GM04504 (cell line): ENCODE measurements at places on chromosomes 7 and 10.
A peak's percentile ranks its signal among the peaks of the same experiment; 100 is the strongest.

DNA sequence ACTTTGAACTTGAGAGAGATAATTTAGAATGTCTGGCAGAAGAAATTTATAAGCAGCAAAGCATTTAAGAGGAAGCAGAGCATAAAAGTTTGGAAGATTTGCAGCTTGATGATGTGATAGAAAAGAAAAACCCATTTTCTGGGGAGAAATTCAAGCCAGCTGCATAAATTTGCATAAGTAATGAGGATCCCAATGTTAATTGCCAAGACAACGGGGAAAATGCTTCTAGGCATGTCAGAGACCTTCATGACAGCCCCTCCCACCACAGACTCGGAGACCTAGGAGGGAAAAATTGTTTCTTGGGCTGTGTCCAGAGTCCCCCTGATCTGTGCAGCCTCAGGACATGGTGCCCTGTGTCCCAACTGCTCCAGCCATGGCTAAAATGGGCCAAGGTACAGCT, 263.6 kb upstream of the POT1 start:
- no peak for DNase-seq

GRCh38 chr7:158279539-158280447, 307.8 kb downstream of the PTPRN2 start:
- DNase-seq = no peak

DNA sequence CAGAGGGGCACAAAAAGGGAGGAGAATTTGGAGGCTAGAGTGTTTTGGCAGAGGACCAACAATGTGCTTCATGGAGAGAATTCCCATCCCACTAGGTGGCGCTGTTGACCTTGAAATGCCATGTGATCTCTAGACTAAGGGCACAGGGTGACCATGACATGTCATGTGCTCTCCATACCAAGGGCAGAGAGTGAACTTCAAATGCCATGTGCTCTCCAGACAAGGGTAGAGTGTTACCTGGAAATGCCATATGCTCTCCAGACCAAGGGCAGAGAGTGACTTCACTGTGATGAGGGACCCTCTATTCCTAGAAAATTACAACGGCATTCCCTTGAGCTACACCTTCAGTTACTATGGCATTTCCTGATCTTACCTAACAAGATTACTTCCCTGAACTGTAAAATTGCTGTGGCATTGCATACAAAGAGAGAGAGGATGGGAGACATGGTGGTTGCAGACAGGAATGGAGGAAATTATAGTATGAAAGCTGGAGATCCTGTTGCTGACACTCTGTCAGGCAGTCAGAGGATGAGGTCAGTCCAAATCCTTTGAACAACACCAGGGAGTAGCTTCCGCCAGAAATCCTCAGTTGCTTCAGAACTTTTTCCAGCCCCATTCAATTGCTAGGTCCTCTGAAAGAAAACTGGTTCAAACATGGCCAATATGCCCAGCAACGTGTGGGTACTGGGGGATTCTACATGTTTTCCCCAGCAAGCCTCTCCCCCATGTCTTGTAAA, 60.9 kb upstream of the ACSM6 start:
- DNase-seq = peak; percentile 37

- no peak for DNase-seq
Observed at GRCh38 chr7:81333536-81333935, 414.7 kb upstream of the SEMA3C start.

DNA sequence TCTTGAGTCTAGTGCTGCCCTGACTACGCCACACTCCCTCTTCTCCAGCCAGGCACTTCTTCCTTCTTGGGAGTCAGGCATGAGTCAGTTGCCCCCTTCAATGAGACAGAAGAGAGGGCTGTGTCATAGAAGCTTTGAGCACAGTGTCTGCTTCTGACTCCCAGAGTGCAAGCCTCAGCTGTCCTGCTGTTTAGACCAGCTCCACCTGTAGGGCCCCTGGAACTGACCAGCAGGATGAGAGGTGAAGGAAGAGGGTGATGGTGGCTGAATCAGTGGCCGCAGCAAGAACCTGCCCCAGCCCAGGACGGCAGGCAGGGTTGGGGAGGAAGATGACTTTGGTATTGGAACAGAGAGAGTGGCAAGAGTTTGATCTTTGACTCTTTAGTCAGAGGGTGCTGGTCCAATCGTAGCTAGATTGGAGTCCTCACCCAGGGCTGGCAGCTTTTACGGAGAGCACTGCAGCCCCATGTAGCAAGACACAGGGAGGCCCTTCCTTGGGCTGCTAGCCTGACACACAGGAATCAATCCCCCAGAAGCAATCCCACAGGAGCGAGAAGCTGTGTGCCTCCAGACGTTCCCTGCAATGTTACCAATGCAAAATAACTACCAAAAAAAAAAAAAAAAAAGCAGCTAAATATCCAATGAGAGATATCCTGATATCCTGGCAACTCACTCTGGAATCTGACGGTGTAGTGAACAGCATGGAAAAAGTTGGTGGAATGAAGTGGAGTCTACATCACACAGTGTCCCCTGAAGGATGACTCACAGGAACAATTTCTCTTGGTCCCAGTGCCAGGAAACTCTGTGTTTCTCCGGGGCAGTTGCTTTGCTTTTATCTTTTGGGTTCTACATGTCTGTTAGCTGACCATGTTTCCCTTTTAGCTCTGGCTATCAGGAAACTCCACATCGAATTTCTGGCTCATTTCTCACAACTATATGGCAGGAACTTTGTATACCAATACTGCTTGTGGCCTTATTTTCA, 6.9 kb downstream of the C10orf62 start:
- peak; percentile 49 for DNase-seq

- DNase-seq = no peak
Observed at GRCh38 chr10:60295028-60295937, 94.4 kb downstream of the ANK3 start.

DNA sequence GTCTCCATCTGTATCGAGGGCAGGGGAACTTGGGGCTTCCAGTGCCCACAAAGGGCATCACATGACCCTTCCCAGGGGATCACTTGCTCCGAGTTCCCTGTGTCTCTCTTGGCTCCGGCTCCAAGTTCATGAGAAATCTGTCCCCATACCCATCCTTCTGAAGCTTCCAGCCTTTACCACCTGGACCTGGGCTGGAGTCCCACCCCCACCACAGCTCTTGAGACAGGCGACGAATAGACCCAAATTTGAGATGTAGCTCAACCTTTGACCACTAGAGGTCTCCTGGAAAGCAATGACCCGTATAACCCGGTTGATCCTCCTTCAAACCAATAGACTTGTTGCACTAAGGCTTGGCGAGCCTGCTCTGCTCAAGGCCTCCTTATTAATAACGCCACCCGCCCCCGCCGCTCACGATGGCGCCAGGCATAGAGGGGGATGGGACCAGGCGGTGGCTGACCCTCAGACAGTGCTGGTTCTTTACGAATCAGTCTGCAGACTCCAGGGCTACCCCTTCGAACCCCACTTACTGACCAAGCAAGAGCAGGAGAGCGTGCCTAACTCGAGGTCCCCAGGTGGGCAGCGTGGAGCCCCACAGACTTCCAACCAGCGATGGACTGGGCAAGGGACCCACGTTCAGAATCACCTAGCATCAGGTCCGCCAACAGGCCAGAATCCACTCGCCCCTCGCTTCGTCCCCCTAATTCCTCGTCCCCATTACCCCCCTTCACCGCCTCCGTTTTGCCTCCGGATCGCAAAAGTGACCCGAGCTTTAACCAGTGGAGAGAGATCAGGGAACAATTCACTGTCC, 4.4 kb upstream of the ARID5B start:
- DNase-seq = no peak

- DNase-seq = no peak
Observed at GRCh38 chr7:150857276-150858055, 5.1 kb downstream of the AOC1 start.

- DNase-seq = no peak
Observed at GRCh38 chr10:2943932-2944614, 123.3 kb upstream of the PFKP start.

DNA sequence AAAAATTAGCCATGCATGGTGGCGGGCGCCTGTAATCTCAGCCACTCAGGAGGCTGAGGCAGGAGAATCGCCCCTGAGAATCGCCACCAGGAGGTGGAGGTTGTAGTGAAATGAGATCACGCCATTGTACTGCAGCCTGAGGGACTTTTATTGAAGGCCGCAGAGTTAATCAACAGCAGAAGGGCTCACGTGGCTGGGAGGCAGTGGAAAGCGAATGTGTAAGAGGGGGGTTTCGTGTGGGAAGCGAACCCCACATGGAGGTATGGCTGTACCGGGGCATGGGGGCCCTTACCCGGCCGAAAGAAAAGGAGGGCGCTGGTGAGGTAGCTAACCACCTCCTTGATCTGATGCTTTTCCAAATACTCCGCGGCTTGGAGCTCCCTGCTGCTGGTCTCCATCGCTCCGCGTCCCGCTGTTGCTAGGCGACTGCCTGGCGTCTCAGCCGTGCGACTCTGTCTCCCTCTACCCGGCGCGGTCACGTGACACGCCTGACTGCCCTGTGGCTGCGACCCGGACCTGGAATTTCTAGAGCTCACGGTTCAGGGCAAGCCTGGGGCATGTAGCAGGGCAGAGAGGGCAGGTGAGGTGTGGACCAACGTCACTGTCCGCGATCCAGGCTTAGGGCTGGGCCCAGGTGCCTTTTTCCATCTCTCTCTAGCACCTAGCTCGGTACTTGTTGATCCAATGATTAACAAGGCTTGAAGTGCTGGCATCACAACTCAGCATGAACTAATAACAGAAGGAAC, at the start of gene EFCAB10:
TSS of gene EFCAB10 (minus strand) at position 428 of the 746 bp plus-strand sequence. CDS start at position 398, 30 bp downstream.
- DNase-seq = peak; percentile 19

DNA sequence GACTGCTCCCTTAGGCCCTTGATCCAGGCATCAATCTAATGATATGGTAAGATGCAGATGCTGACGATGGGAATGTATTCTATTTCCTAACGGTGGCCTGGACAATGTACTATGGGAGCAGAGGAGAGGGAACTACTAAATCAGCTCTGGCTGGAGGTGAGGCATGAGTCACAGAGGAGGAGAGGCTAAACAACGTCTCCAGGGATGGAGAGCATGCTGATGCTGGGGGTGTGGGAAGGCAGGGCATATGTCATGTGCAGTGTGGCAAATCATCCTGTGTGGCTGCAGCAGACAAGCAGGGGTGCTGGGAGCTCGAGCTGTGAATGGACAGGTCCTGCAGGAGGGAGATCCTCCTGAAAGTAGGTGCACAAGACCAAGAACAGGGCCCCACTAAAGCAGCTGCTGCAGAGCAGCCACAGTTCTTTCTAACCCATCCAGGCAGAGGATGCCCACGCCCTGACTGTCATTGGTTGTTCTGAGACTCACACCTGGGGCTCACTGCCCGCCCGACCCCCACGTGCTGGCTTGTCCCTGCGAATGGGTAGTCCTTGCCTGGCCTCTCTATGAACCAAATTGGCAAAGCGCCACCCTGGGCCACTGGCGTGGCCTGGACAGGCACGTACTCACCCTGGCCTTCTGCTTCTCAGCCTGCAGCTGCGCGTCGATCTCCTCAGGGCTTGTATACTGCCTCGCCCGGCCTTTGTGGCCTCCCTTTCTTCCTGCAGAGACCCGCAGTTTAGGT, 4.0 kb downstream of the PDAP1 start:
- DNase-seq = peak; percentile 18

DNA sequence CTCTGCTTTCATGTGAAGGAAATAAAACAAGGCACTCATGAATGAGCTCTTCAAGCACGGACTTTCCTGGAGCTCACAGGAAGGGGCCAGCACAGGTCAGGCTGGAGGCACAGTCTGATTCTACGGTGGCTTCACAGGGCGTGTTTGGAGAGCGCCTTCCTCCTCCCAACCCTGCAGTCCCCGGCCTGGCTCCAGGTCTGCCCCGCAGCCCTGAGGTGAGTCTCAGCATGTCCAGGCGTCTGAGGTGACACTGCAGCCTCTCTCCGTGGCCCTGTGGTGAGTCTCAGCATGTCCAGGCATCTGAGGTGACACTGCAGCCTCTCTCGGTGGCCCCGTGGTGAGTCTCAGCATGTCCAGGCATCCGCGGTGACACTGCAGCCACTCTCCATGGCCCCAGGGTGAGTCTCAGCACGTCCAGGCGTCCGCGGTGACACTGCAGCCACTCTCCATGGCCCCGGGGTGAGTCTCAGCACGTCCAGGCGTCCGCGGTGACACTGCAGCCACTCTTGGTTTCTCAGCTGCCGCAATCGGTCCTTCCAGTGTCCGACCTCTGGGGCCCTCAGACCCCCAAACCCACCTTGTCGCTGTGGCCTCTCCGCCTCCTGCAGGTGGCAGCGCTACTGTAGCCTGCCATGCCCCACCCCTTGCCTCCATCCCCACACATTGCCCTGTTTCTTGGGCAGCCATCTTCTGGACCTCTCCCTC, 381.7 kb downstream of the DNAJB6 start:
- no peak for DNase-seq

GRCh38 chr10:5654218-5654755, 12.1 kb downstream of the ASB13 start:
- no peak for DNase-seq

DNA sequence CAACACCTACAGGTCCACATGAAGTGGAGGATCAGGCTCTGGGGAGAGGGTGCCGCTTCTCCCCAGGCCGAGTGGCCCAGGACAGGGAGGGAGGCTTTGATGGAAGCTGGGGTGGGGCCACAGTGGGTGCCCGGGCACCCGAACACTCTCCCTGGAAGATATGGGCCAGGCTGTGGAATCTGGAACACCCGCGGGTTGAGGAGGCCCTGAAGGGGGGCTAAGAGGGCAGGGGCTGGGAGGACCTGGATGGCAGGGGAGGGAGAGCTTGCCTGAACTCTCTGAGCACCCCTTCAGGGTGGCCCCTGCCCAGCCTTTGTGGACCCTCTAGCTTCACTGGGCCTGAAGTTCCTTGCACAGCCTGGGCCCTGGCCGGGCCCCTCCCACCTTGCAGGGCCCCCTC, 4.5 kb upstream of the NKX6-2 start:
- no peak for DNase-seq

DNA sequence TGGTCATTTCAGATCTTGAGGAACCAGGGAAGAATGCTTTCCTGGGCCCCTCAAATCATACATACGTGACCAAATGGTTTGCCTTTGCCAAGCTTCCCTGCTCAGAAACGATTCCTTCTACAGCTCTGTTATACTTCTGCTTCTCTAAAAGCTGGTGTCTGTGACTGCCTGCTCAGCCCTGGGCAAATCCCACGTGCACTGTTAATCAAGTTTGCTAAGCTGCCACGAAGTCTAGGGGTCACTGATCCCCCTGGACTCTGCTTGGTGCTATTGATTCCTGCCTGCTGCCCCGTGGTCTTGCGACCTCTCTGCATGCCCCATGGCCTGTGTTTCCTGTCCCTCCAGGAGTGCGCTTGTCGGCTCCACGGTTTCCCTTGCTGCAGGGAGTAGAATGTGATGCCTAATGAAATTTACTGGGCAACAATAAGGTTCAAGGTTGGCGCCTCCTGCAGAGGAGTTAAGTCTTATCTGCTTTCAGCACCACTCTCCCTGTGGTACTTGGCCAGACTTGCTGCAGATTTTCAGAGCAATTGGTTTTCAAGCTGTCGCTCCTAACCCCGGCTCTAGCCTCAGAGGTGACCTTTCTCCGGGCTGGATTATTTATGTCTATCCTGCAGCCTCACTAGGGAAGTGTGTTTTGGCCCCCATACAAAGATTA, 201.6 kb upstream of the FZD8 start:
- DNase-seq = no peak

DNA sequence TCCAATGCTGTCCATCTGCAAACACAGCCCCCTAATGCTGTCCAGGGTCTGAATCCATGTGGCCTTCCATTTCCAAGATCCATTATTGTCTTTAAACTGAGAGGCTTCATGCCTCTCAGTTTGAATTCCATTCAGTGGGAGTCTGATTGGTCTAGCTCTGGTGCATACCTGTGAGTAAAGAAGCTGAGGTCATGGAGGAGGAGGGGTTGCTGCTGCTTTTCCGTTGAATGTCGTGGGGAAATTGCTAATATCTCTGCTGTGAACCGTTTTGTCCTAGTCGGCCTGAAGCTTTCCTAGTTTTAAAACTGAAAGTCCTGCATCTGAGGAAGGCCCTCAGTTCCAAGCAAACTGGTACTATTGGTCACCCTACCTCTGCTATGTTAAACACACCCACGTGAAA, 17.7 kb downstream of the SH2D4B start:
- DNase-seq = no peak
